CD8-positive, alpha-beta memory T cell (primary cell): ENCODE measurements at places on chromosomes 1 and 21. TPM values are rescaled to one million over a fixed set of nuclear protein-coding genes. Genes with fewer than 3 reads are reported as not detected.

Gene PRDM16
- not detected for total RNA-seq

Gene LDLRAD1
- total RNA-seq, result not detected

Gene APOBEC4
- not detected for total RNA-seq

Gene SYNJ1
- total RNA-seq, result 11.4 TPM

Gene TRAF5
- total RNA-seq, result 33.7 TPM

Gene SAMD11
- not detected for total RNA-seq

Gene ANGPTL3
- not detected for total RNA-seq

Gene FBLIM1
- total RNA-seq, result not detected

Gene XKR8
- 8.9 TPM for total RNA-seq

Gene KIF2C
- total RNA-seq, result 40.4 TPM

Gene NHLH1
- 0.48 TPM for total RNA-seq

Gene CACHD1
- total RNA-seq, result 0.35 TPM

Gene IL20
- not detected for total RNA-seq

Gene CLDN17
- total RNA-seq, result not detected
